ENCODE measurements at places on chromosomes 2 and 18.

DNA sequence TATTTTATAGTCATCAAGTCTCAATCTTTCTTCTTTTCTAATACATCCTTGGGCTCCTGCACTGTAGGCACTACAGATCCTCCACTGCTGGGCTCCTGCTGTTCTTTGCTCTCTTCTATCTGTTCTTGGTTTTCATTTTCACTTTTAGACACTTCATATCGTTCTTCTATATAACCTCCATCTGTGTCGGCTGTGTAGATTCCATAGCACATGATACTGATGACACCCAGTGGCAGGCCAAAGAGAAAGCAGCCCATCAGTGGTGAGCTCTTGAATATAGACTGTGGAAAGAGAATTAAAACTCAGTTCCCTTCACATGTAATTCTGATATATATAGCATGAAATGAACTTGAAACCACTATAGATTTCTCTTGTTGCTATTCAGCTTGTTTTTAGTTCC lies 38.0 kb downstream of the TMX3 start:
- DNase-seq: no peak

GRCh38 chr2:46787364-46787763 lies 128.2 kb downstream of the MCFD2 start:
- no peak for DNase-seq

DNA sequence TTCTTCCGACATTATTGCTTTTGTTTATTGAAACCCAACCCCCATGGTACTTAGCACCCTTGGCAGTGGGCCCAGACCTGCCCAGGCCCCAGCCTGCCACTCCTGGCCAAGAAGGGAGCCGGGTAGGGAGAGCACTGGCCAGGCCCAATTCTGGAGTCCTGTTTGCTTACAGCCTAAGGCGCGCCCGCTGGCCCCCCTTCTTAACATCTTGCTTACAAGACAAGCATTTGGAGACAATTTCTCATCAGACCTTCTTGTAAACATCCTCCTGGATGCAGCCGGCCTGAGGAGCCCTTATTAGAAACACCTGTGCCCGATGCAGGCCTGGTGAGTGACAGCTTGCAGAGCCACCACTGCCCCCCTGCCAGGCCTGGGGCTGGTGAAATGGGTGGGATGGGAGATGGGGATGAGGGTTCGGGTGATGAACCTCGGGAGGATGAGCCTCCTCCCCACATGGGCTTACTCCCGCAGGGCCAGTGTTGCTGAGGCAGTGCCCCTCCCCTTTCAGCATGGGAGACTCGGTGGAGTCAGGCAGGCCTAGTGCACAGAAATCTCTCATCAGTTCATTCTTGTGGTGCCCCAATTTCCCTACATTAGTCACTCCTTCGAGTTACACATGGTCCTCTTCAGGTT lies 217.5 kb downstream of the CYP26B1 start:
- DNase-seq: no peak

GRCh38 chr2:118056165-118056534 lies 32.1 kb upstream of the INSIG2 start:
- DNase-seq: no peak

DNA sequence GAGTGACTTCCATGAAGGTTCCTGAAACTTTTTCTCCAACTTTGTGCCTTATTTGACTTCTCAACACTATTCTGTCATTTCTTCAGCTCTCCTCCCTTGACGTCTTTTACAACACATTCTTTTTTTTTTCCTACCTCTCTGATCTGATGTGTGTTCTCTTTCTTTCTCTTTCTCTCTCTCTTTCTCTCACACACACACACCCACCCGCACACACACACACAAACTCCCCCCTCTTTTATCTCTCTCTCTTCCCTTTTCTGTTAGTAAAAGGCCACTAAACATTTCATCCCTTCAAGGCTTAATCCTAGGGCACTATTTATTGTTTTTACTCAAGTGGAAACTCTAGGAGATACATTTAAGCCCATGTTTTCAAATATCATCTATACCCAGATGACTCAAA lies 107.8 kb upstream of the CNTNAP5 start:
- no peak for DNase-seq

DNA sequence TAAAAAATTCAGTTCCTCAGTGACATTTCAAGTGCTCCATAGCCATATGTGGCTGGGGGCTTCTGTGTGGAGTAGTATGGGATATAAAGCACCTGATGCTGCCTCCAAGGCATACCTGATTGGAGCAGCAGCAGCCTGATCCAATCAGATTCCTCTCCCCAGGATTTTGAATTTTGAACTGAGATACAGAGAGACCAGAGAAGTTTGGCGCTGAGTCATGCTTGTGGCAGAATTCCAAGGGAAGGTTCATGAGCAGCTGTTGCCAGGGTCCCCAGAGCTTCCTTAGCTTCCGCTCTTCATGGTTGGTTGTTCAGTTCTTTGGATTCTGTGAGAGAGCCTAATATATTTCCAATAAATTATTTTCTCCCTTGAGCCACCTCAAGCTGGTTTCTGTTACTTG lies 29.0 kb upstream of the CFAP36 start:
- no peak for DNase-seq
